NCI-H187 (cell line): ENCODE measurements at places on chromosomes 6 and 20.

DNA sequence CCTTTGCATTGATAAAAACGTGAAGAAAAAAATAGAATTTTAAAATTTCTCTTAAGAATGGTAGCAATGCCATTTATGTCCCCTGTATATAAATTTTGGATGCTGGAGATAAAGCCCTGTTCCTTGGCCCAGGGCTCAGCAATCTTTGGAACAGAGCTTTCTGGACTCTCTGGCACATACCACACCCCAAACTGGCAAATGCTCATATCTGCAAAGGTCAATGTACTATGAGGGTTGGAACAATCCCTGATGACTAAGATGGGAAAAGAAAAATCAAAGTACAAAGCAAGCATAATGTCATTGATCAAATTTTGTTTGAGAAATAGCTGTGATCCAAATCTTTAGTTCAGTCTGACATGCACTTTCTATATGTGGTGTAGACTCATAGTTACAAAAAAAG lies 158.1 kb upstream of the HCRTR2 start:
- no peak for DNase-seq

DNA sequence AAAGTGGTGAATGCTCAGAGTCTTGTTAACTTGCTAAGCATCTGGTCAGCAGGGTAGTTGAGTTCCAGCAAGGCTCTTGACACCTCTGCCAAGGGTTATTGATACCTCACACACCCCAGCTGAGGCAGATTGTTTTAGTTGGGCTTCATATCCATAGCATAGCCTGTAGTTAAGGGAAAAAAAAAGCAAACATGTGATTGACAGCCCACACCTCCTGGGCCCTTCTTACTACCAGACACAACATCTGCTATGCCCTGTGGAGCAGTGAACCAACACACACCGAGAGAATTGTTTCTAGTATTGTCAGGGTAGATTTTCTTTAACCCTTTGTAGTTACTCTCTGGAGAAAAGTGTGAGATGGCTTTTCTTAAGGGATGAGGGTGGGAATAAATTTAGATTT lies 697.0 kb upstream of the POU3F2 start:
- no peak for DNase-seq

DNA sequence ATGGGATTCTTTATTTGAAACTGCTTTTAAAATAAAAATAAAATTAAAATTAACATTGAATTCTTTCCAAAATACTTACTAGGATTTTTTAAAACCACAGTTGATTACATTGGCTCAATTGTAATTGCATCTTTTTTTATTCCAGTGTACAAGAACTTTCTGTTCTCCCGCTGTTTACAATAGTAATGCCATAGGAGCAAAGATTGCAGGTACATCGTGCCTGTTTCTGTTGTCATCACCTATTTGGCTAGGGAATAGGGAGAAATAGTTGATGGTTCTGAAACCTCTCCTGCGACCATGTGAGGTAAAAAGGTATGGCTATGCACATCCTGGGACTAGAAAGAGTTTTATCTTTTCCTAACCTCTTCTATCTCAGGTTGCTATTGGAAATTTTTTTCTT lies 28.2 kb upstream of the RHAG start:
- DNase-seq = no peak

- DNase-seq = no peak
Observed at GRCh38 chr6:95660544-95660943, 83.2 kb downstream of the MANEA start.

DNA sequence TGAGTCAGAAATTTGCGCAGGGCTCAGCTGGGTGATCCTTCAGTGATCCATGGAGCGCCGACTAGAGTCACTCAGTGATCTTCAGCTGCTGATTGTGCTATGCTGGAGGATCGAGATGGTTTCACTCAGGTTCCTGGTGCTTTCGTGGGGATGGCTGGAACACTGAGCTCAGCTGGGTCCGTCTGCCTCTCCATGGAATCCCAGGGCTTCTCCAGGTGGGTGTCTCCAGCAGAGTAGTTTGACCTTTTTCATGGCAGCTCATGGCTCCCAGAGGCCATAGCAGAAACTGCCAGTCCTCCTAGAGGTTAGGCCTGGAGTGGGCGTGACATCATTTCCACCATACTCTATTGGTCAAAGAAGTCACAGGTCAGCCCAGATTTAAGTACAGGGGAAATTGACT lies 88.8 kb upstream of the SIRPA start:
- no peak for DNase-seq

GRCh38 chr20:41770965-41771364 lies 152.8 kb upstream of the CHD6 start:
- no peak for DNase-seq

DNA sequence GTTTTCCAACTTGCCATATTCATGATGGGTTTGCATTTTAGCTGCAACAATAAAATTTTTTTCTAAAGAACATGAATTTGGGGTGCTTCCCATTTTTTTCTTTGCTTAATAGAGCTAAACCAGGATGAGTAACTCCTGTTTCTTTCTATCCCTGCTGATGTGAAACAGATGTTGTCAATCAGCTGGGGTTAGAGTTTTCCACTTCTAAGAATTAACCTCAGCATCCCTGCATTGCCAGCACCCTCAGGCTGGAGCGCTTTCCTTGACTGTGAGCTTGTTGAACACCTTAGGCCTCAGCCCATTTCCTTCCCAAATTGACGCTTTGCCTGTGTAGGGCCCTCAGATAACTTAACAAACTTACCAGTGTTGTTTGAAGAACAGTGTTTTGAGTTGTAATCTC lies 74.5 kb downstream of the PTPN1 start:
- no peak for DNase-seq

DNA sequence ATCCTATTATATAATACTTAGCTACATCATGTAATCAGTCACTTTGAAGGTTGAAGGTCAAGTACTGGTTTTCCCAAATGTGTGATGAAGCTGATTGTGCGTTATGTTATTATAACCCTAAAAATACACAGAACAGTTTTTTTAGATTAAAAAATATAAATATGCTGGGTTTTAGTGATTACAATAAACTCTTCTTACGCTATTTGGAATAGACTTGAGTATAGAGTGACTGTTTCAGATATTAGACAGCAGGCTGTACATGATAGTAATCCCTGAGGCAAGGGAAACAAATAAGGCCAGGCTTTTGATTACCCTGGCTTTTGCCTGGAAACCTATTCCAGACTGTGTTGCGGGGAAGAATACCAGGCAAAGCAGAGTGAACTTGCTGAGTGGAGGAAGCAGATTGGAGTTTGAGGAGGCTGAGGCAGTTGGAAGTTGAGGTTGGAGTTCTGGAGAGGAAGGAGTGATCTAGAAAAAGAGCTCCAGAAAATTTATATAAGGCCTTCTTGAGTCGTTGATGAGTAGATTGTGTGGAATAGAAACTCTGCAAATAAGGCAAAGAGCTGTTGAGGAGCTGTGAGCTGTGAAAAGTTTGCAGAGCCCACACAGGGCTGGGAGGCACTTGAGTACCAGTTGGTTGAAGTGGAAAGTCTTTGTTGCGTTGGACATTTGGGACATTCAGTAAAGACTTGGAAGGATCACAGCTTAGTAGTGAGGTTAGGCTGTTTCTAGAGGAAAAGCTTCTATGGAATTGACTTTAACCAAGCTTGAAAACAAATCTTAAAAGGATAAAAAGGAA lies 26.4 kb downstream of the MAP3K4 start:
- DNase-seq = no peak

- DNase-seq = no peak
Observed at GRCh38 chr6:85754894-85755293, 112.2 kb upstream of the SYNCRIP start.

DNA sequence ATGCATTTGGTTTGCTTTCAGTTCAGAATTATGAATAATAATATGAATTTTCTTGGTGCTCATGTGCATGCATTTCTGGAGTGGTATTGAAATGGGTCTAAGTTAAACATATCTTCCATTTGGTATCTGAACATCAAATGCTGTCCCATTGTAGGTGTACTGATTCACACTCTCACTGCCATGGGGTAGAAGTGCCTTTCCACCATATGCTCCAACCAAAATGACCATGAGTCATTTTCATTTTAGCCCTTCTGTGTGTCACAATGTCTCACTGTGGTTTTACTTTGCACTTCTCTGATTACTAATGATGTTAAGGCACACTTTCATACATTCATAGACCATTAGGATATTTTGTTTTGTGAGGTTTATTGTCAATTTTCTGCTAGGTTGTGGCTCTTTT lies 211.9 kb downstream of the HAO1 start:
- no peak for DNase-seq

DNA sequence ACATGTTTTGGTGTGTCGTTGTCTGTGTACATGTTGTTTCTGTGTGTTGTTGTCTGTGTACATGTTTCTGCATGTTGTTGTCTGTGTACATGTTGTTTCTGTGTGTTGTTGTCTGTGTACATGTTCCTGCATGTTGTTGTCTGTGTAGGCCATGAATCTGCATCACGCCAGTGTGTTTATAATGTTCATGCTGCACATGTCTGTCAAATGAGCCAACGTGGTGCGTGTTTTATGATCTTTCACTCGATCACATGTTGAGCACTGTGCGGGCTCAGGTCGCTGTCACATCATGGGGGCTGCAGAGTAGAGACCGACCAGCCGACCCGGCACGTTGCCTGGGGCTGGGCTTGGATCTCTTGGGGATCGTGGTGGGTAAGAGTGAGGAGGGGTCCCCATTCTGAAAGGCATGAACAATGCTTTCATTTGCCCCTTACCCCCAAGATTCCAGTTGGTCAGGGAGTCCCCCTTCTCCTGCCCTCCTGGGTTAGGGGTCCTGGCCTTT lies 26.5 kb upstream of the SLCO4A1 start:
- DNase-seq = no peak

DNA sequence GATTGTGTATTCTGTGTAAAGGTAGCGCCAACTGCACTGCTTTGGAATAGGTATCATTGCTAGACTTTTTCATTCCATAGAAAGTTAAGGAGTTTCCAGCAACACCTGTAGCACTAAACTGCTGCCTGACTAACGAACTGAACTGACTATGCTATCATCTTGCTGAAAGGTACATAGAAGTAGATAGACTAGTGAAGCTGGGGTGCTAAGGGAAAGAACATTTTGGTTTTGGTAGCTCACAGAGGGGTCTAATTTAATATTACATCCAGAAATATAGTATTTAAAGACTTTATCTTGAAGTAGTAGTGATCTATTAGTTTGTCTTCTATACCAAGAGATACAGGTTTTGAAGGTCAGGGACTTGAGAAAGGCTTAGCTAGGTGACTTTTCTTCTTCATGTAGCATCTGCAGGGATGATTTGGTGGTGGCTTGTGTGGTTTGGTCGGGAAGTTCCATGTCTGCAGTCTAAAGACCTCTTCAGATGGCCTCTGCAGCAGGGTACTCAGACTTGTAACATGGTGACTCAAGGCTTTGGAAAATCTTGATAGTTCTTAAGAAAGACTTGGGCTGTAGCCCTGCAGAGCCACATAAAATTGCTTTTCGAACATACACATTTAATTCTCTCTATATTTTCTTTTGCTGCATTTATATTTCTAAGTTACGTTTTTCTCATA lies 10.2 kb downstream of the SENP6 start:
- DNase-seq = no peak

DNA sequence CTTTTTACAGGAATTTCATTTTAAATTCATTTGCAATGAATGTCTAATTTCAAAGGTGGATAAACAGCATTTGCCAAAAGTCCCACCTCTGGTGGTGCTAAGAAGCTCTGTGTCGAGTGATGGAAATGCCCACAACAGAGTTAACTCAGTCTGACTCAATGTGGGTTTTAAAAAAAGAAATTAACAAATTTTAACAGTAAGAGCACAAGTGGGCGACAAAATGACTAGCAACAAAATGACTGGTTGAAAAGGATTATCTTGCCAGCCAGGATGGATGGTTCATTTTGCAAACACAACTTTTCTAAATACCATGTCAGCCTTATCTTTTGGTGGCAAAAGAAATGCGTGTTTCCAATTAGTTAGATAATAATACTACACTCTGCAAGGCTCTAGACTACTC lies 14.3 kb upstream of the TAGAP start:
- DNase-seq = no peak

GRCh38 chr6:52227495-52227894 lies 16.8 kb downstream of the IL17F start:
- DNase-seq = no peak

DNA sequence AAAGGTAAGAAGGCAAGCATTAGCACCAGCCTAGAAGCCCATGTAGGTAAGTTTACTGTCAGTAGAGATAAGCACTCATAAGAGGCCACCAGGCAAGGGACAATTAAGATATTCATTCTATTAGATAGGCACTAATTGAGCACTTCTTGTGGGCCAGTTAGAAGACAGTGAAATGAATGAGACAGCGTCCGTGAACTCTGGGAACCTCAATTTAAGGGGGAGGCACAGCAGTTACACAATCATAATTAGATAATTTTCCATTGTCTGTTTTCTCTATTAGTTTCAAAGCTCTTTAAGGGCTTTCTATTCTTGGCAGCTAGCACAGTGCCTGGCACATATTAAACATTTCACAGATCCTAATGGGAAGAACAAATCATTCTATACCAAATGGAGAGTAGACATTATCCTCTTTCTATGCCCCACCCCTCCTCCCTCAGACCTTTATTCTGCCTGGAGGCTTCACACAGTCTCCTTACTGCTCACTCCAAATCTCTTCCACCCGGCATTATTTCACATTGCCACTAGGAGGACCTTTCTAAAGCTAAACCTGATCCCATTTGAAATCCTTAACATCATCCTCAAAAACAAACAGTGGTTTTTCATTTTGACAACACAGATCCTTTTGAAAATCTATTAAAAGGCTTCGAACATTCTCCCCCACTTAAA lies 529.6 kb downstream of the ADGRB3 start:
- DNase-seq = no peak

- DNase-seq = no peak
Observed at GRCh38 chr6:7811441-7811840, 85.5 kb downstream of the BMP6 start.

- no peak for DNase-seq
Observed at GRCh38 chr6:157221817-157222175, 101.5 kb downstream of the TMEM242 start.

GRCh38 chr6:1364791-1365190 lies 24.6 kb upstream of the FOXF2 start:
- no peak for DNase-seq

DNA sequence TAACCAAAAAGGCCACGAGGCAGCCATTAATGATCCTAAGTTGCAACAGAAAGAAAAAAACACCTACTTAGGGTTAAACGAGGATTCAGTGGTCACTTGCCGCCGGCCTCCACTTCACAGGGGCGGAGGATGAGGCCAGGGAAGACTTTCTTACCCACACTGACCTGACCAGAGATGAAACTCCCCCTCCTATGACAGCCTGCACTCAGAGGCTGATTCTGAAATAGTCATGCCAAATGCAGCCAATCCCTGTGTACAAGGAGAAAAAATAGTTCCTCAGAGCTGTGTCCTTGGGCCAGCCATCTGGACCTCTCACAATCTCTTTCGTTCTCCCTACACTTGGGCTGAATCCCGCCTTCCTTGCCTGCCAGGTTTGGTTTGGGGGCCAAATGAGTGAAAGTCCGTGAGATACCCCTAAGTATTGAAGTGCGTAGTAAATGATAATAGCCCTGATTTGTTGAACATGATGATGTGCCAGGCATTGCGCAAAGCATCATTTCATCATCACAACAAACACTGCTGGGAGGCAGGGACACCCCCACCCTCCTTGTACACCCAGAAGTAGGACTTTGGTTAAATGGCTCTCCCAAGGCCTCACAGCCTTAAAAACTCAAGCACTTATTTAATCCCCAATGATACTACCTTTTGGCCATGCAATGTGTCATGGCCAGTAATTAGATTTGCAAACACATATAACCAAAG lies 3.2 kb upstream of the IRF4 start:
- no peak for DNase-seq

- DNase-seq = no peak
Observed at GRCh38 chr6:14254505-14254904, 136.9 kb downstream of the CD83 start.

GRCh38 chr6:53857318-53858094 lies 62.7 kb downstream of the LRRC1 start:
- DNase-seq = no peak

GRCh38 chr6:148398244-148398643 lies 55.6 kb downstream of the SASH1 start:
- no peak for DNase-seq
